ENCODE measurements at places on chromosomes 12 and 14.

- no peak for DNase-seq
Observed at GRCh38 chr12:108747563-108747962, 16.2 kb upstream of the CORO1C start.

DNA sequence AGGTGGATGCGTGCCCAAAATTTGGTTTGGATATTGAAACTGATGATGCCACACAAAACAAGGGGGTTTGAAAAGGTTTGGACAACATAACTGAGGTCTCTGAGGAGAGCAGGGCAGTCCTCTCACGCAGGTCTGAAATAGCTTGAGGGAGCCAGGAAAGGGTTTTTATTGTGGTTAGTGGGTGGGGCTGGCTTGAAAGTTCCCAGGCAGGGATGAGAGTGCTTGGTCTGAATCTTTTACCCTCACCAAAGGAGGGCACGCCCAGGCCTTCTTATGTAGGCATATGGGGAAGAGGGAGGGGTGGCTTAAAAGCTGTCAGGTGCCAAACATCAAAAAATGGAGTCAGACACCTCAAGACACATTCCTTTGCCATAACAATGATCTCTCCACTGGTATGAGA is 493.1 kb upstream of the CCDC196 start:
- no peak for DNase-seq

DNA sequence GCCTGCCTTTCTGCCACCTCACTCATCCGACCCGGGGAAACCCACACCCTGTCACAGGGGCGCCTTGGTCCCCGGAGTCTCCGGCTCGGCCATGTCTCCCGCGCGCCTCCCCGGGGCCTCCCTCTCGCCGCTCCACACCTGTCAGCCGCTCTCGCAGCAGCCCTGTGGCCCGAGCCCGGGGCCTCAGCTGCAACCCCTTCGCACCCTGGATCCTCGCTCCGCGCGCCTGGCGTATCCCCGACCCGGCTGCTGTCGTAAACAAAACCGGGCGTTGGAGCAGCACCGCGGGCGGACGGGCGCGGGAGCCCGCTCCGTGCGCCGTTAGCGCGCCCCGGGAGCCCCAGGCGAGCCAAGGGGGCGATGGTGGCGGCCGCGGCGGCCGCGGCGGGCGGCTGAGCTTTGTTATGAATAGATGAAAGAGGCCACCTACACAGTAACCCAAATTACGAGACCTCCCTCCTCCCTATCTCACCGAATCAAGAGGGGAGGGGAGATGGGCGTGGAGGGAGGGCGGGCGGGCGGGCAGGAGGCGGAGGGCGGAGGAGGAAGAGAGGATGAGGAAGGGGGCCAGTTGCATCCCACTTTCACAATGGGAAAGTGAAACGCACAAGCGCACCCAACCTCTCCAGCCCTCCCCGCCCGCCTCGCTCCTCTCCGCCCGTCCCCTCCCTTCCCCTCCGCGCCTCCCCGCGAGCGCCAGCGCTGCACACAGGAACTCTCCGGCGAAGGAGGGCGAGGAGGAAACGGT is at the start of gene PLXNC1:
Gene PLXNC1, plus strand, starts transcription at position 587 of the 748 bp plus-strand sequence. CDS start 395 bp downstream, outside the sequence.
- no peak for DNase-seq

GRCh38 chr14:64825509-64825908 is 54.2 kb downstream of the SPTB start:
- DNase-seq = no peak

DNA sequence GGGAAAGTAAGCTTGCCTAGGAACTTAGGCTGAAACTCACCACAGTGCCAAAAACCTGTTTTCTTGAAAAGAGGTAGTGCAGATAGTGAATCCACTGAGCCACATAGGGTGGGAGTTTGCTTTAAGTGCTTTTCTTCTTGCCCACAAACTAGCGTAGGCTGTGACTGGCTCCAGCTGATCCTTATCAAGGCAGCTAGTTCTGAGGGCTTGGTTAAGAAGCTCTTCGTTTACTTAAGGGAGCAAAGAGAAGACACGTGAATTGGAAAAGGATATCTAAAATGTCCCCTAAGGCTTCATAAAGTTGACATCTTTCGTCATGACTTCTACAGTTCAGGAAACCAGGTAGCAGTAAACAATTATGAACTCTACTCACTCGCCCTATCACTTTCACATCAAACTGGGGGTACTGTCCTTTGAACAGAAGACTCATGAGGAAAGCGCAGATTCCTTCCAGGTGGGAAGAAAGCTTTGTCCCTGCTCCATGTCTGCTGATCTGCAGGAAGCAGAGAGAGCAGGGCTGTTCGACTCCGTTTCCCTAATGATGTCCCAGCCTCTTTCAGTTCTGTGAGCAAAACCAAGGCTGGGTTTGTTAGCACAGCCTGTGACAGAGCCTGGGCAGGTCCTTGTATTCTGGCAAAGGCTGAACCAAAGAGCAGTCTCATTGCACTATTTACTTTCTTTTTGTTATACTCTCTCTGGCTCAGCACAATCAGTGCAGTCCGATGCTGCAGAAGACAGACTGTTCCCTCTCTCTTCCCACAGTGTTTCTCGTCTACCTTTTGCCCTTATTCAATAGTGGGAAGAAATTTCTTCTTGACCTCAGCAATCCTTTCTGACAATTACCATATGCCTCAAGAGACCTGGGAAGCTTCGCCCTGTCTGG is 93.5 kb upstream of the ETV6 start:
- DNase-seq = no peak

- DNase-seq = no peak
Observed at GRCh38 chr14:101064121-101064661, 160.7 kb upstream of the RTL1 start.

DNA sequence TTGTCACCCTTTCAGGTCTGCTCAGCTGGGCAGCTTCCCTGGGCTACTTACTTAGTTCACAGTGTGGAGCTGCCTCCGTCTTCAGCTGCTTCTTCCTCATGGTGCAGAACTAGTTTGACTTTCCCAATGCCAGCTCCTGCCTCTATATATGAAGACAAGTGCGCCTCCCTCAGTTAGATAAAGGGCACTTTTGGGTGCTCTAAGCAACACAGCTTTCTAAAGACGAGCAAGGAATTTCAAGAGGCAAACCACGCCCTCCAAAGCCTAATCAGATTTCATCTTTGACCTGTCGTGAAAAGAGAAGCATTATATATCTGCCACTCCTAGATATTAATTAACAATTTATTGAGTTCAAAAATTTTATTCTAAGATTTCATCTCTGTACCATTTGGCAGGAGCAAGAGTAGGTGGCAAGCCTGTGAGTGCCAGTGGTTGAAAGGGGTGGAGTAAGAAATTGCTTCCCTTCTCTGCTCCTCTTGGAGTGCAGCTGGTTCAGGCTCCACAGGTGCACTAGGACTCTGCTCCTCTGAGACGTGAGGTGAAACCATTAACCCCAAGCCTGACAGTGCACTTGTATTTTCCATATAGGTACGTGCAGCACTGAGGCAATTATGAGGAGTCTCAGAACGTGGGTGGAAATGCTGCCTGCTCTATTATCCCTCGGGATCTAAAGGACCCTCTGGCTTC is 2.1 kb upstream of the SLC11A2 start:
- no peak for DNase-seq

GRCh38 chr12:4270831-4271716 is 2.5 kb upstream of the CCND2 start:
- no peak for DNase-seq

GRCh38 chr12:46153268-46153872 is 115.5 kb downstream of the SLC38A1 start:
- no peak for DNase-seq

DNA sequence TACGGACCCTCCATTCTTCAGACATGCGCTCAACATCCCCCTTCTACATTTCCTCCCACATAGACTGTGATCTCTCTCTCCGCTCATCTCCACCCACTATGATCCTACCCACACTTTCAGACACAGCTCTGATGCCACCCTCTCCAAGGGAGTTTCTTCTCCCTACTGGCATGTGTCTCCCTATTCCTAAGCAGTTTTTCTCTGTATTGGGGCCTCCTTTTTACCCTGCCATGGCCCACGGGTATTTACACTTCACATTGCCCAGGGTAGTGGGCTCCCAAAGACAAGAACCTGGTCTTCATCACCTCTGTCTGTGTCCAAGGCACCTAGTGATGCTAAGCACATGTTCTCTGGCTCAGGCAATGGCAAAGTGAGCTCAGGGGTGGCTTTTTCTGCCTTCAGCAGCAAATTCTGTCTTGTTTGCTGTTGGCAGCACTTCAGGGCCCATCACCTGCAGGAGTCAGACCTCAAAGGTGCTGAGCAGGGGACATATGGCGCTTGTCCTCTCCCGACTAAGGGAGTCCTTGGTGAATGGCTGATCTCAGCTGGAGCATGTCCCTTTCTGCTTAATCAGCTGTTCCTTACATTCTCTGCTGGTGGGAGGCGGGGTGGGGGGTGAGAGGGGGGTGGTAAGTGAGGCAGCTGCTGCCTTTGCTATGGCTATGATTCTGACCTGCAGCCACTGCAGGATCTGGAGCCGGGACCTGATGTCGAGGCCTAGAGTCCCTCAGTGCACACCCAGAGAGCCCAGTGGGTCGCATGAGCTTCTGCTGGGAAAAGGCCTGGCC is 256.8 kb downstream of the PCNX1 start:
- no peak for DNase-seq

DNA sequence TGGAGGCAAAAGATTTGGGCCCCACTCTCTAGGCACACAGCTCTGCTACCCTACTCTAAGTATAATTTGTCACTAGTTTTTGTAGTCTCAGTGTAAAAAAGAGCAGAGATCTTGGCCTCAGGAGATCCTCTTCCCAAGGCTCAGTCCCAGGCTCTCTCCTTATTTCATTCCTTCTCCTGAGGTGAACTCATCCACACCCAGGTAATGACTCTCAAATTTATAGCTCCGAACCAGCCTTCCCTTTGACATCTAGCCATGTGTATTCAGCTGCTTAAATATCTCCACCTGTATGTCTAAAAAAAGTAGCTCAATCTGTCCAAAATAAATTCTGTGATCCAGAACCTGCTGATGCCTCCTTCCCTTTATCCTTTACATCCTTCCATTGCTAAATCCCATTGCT is 173.5 kb upstream of the HIF1A start:
- DNase-seq = no peak

DNA sequence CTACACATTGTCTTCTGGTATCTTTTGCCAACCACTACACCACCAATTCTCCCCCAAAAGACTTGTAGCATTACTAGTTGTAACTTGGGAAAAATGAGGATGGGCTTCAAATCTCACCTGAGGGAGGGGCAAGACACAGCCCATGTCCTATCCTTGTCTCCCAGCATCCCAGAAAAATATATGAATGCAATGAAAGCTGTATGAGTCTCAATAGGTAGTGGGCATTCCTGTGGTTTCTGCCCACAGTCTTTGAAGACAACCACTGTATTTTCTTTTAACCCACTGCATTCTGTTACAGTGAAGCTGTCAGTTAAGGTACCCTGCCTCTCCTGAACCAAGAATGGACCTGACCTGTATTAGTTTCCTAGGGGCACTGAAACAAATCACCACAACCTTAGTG is 336.2 kb upstream of the TMPO start:
- DNase-seq = no peak

DNA sequence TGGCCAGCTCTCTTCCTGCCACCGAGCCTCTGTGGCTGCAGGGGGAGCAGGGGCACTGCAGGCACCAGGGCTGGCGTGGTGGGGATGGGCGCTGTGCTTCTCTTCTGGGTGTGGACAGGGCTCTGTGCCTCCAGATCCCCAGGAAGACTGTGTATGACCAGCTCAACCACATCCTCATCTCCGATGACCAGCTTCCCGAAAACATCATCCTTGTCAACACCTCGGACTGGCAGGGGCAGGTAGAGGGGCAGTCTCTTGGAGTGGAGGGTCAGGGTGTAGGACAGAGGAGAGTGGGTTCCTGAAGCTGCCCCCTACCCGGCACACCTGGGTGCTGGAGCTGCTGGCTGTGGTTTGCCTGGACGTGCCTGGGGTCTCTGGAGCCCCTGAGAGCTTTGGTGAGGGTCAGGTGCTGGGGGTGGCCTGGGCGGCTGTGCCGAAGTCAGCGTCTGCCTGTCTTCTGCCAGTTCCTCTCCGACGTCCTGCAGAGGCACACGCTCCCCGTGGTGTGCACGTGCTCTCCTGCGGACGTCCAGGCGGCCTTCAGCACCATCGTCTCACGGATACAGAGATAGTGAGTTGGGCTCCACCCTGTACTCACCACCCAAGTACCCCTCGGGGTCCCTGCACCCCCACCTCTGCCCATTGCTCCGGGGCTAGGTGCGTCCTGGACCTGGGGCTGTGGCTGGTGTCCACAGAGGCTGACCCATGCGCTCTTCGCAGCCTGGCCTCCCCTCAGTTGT is 15.8 kb upstream of the TEX22 start:
- DNase-seq = no peak

- DNase-seq = peak; percentile 5
Observed at GRCh38 chr12:56129206-56129941, 1.3 kb downstream of the ESYT1 start.

GRCh38 chr12:124224535-124225110 is 70.3 kb upstream of the RFLNA start:
- no peak for DNase-seq

DNA sequence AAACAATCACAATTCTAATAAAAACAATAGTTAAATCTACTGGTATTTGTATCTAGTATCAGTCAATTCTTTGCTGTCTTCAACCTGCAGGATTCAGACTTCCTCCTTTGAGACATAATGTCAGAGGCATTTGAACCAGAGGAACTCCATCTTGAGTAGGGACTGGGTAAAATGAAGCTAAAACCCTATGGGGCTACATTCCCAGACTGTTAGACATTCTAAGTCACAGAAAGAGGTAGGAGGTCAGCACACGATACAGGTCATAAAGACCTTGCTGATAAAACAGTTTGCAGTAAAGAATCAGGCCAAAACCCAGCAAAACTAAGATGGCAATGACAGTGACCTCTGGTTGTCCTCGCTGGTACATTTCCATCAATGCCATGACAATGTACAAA is 48.2 kb upstream of the MAP3K9 start:
- DNase-seq = no peak
